ENCODE measurements at places on chromosomes 2 and 18. TPM values are rescaled to one million over a fixed set of nuclear protein-coding genes. Genes with fewer than 3 reads are reported as not detected.

The ITGA4 gene
- total RNA-seq, result 9.0 TPM

The GKN1 gene
- total RNA-seq, result 0.29 TPM

The TDRD15 gene
- not detected for total RNA-seq

The CPO gene
- total RNA-seq, result not detected

The RNF103 gene
- total RNA-seq, result 28.2 TPM

The KYNU gene
- 10.9 TPM for total RNA-seq

The SCTR gene
- not detected for total RNA-seq

The BCL11A gene
- total RNA-seq, result 0.29 TPM

The ABCG8 gene
- not detected for total RNA-seq

The GPD2 gene
- total RNA-seq, result 59.7 TPM

The MAB21L4 gene
- total RNA-seq, result not detected
